ENCODE measurements at places on chromosomes 5 and 9.

DNA sequence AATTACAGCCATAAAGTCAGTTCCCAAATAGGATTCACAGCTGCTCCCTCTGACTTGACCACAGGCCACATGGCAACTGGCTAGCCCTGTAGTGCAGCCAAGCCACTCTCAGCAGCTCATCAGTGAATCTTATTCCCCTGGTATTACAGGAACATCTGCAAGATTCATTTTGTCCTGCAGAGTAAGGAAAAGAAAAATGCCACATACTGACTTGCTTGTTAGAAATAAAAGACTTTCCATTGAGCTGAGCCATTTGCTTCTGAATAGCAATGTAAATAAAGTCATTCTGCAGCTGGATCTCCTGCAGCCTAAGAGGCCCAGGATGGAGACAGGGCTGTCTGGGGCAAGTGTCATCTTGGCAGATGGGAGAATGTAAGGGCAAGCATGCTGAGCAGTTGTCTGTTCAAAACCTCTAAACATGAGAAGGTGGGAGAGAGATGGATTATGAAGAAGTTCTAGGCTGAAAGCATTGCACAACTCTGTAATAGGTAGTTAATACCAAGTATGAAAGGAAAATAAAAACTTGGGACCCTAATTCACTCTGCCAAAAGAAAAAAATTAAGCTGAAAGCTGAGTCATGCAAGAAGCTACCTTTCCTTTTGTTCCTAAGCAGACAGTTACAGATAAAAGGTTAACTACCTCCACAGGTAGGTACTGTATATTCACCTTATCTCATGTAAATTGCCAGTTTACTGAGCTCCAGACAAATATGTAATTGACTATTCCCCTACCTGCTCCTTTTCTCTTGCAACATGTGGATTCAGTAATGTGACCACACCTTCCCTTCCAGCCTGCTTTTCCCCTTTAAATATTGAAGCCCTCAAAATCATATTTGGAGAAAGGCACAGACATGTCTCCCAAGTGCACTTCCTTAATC lies 244.4 kb upstream of the RAI14 start:
- H3K27me3 ChIP-seq = no peaks in the 10 kb centered on the region
- H3K27ac ChIP-seq = peak overlapping the region; percentile 88
- H3K4me3 ChIP-seq = peak overlapping the region; percentile 17
- DNase-seq = peak; percentile 41

GRCh38 chr9:7549249-7549648 lies 250.3 kb downstream of the DMAC1 start:
- no peaks in the 10 kb centered on the region for H3K36me3 ChIP-seq
- H3K4me3 ChIP-seq = no peak overlapping the region
- peak; percentile 81 for DNase-seq

DNA sequence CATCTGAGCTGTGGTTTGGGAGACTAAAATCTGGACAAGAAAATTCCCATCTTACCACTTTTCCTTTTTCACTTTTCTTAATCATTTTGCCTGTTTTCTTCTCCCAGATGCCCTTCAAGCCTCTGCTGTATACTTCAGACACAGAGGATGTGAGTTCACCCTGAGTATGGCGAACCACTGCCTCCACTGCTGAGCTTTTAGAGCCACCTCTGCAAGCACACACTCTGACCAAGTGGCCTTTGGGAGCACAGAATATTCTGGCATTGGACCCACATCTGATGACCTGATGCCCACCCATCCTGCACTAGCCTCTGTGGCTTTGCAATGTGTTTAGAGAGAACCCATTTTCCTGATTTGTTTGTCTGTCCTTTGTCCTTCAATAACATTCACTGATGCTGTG lies 32.5 kb downstream of the TERT start:
- no peak overlapping the region for H3K4me3 ChIP-seq
- peaks cover 20% of the 10 kb centered on the region for H3K36me3 ChIP-seq
- H3K4me1 ChIP-seq = no peaks in the 10 kb centered on the region
- H3K27me3 ChIP-seq = peaks cover 5% of the 10 kb centered on the region
- DNase-seq = no peak

DNA sequence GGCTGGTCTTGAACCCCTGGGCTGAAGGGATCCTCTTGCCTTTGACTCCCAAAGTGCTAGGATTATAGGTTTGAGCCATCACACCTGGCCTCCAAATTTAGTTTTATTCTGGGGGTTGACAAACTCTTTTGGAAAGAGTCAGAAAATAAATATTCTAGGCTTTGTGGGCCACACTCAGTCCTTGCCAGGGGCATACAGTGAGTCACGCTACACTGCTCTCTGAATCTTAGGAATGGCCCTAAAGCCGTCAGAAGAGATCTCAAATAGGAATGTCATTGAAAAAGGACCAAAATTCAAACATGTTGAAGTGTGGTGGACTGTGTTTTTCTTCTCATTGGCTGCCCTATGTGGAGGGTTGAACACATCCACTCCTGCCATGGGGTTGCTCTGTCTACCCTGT lies 127.7 kb upstream of the BASP1 start:
- H3K27me3 ChIP-seq = no peaks in the 10 kb centered on the region
- H3K4me3 ChIP-seq = no peak overlapping the region
- no peaks in the 10 kb centered on the region for H3K36me3 ChIP-seq
- H3K4me1 ChIP-seq = no peaks in the 10 kb centered on the region
- DNase-seq = no peak
- no peak overlapping the region for H3K27ac ChIP-seq

Measured in glutamatergic neuron (in vitro differentiated cells).